CD4-positive, alpha-beta T cell treated with Interleukin-6 at 100 ng/mL for 8 hours (primary cell): ENCODE measurements at places on chromosomes 12 and 14.

- DNase-seq: no peak
These were observed 15.2 kb downstream of the NACA start for GRCh38 chr12:56709759-56710376.

DNA sequence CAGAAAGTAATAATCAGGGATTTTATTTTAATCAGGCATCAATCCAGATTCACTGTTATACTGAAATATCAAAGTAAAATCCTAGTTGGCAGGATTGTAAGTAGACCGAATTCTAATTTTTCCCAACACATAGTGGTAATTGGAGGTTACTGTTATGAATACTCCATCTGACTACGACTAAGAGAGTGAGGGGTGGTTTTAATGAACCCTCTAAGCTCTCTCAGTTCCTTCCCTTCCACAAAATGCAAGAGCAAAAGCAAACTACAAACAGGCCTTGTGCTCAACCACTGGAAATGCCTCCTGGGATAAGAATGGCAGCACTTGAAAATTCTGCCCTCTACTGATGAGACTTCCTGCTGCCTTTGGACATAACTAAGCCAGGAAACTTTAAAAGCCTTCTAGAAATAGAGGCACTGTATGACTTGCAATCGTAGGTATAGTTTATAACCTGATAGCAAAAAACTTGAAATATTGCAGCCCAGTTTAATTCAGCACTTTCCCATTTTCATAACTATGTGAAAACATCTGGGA, 184.8 kb downstream of the SLC16A7 start:
- no peak for DNase-seq

- DNase-seq: no peak
These were observed 195.3 kb upstream of the IGF1 start for GRCh38 chr12:102675672-102676071.

- no peak for DNase-seq
These were observed 27.3 kb upstream of the FRS2 start for GRCh38 chr12:69442894-69443293.

GRCh38 chr14:30603402-30603801, 18.7 kb upstream of the SCFD1 start:
- no peak for DNase-seq

GRCh38 chr14:103433916-103434563, 48.8 kb downstream of the MARK3 start:
- DNase-seq: no peak

GRCh38 chr12:52812749-52813148, 1.2 kb downstream of the KRT4 start:
- no peak for DNase-seq

- no peak for DNase-seq
These were observed 50.4 kb downstream of the CYP46A1 start for GRCh38 chr14:99734406-99735051.

DNA sequence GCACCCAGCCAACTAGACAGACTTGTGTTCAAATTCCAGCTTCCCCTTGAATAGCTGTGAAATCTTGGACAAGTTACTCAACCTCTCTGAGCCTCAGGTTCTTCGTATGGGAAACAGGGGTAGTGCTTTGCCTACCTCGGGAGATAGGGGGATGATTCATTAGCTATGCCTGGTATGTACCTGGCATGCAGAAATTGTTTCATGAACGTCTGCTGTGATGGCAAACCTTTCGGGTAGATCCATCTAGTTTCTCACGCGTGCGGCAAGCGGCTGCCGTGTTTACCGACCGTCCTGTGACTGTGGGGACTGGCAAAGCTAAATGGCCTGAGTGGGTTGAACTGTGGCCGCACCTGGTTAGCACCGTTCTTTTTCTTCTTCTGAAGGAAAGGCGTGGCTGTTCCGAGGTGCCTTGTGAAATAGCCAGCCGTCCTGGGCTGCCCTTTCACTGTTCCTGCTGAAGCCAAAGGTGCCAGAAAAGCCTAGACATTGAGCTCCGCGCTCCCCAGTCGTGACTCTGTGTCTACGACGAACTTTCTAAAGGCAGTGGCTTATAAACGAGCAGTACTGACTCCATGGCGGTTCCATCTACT, 40.6 kb upstream of the MED13L start:
- DNase-seq: no peak

- DNase-seq: no peak
These were observed 30.0 kb upstream of the RPLP0 start for GRCh38 chr12:120230974-120231315.

GRCh38 chr14:101191101-101191720, 287.7 kb upstream of the RTL1 start:
- no peak for DNase-seq

DNA sequence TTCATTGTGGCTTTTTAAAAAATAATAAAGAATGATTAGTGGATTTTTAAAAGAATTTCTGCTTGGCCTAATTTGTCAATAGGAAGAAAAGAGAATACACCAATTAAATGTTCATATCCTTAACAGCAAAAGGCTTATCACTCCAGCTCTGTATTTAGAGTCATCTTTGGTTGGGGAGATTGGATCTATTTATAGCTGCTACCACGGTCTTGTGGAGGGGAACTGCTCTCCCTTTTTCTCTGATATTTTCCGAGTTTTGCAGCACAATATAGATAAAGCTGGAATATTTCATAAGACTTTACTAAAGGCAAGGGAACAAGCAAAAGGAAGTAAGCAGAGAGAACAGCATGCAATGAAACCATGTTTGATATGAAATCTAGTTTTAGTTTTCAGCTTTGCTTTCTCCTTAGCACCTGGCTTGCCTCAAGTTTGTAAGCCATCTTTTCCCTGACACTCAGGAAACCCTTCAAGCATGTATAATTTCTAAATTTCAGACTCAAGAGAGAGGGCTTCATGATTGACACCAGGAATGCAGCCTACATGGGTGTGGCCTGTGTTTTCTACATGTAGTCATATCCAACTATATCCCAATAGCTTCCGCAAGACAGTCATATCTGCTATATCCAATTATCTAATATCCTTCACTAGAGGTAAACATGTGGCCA, 35.2 kb downstream of the BRMS1L start:
- DNase-seq: no peak

- no peak for DNase-seq
These were observed 145.0 kb downstream of the PRKCH start for GRCh38 chr14:61466249-61466904.

DNA sequence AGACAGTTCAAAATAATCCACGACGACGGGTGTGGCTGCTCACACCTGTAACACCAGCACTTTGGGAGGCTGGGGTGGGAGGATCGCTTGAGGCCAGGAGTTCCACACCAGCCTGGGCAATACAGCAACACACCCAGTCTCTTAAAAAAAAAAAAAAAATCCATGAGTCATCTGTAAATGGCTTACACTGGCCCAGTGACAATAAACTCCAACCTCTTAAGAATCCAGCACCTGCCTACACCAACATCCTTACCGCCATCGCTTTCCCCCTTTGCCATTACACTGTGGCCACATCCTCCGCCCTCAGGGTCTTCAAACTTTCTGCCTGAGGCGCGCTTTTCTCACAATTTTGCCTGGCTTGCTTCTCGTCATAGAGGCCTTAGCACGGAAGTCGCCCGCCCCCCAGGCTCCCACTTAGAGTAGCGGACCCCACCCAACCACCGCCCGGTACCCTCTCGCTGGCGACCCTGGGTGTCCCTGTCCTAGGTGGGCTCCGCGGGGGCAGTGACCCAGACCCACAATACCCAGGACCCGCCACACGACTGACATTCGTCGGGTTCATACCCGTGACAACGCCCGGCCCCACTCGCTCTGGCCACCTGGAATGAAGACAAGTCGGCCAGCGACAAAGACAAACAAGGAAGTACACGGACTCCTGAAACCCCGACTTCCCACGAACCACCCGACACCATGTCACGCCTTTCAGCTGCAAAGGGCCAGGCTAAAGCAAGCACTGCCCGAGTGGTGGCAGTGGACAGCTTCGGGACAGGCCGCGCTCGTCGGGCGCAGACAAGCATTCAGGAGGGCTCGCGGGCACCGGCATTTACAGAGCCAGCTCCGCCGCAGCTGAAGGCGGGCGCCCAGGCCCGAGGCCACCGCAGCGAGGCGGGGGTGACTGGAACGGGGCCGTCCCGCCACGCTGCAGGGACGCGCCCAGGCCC, 636 bp downstream of the GOLGA3 start:
- DNase-seq: no peak

- DNase-seq: no peak
These were observed 25.4 kb downstream of the RTRAF start for GRCh38 chr14:52014601-52015267.

- DNase-seq: no peak
These were observed 9.5 kb downstream of the ESRRB start for GRCh38 chr14:76385435-76385834.

DNA sequence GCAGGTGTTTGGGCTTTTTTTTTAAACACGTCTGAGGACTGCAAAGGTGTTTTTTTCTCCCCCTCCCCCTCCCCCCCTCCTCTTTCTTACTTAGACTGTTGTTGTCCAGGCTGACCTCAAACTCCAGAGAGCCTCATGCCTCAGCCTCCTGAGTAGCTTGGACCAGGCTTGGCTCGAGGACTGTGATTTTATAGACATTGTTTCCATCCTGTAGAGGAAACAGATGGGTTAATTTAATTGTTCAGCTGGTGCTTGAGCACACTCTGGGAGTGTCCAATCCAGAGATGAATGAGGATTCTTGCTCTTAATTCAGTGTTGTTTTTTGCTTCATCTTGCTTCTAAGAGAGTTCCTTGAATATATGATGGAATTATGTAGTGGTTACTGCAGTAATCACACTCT, 42.1 kb downstream of the RASSF3 start:
- no peak for DNase-seq

DNA sequence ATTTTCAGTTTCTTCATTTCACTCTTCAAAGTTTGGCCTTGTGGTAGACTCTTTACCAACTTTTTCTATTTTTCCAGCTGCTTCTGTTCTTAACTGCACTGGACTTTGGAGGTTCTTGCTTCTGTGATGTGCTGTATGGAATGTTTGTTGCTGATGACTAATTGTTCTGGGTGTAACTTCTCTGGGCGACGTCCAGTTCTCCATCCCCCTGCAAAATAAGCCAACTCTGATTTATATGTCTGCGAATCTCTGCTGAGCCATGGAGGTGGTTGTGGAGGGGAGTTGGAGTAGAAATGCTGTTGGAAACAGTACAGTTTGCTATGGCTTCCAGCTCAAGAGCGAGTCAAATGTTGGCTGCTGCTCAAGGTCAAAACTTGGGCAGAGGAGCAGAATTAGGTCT, 113.9 kb upstream of the DYRK2 start:
- DNase-seq: no peak

- DNase-seq: no peak
These were observed 131.0 kb upstream of the EEA1 start for GRCh38 chr12:93059925-93060665.

- no peak for DNase-seq
These were observed 108.8 kb downstream of the PRKCH start for GRCh38 chr14:61430066-61430757.
